ENCODE measurements at places on chromosomes 16 and 17. TPM values are rescaled to one million over a fixed set of nuclear protein-coding genes. Genes with fewer than 3 reads are reported as not detected.

The PTGES3L gene
- polyA plus RNA-seq, result 3.2 TPM

The KRT28 gene
- not detected for polyA plus RNA-seq

The ARL4D gene
- polyA plus RNA-seq, result 10.9 TPM

The FA2H gene
- 2.9 TPM for polyA plus RNA-seq

The ABHD15 gene
- 7.6 TPM for polyA plus RNA-seq

DNA sequence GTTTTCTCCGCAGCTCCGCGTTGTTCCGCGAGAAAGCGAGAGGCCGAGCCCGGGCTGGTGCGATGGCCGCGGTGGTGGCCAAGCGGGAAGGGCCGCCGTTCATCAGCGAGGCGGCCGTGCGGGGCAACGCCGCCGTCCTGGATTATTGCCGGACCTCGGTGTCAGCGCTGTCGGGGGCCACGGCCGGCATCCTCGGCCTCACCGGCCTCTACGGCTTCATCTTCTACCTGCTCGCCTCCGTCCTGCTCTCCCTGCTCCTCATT lies 404 bp downstream of the EMC6 start:
- DNase-seq, result no peak

DNA sequence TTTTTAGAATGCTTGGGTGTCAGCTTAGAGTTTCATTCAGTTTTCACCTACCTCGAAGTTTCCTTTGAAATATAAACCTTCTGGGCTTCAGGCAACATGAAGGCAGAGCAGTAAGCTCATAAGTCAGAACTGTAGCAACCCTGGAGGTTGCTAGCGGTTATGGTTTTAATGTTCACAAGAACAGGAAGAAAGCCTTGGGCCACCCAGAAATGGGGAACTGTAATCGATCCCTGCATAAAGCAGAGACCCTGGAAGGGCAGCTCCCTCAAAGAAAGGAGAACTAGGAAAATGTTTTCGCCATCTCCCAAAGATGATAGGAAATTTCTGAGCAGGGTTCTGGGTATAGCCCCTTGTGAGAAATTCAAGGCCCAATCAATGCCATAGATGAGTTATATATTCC lies 47.8 kb upstream of the RASL10B start:
- no peak for DNase-seq

DNA sequence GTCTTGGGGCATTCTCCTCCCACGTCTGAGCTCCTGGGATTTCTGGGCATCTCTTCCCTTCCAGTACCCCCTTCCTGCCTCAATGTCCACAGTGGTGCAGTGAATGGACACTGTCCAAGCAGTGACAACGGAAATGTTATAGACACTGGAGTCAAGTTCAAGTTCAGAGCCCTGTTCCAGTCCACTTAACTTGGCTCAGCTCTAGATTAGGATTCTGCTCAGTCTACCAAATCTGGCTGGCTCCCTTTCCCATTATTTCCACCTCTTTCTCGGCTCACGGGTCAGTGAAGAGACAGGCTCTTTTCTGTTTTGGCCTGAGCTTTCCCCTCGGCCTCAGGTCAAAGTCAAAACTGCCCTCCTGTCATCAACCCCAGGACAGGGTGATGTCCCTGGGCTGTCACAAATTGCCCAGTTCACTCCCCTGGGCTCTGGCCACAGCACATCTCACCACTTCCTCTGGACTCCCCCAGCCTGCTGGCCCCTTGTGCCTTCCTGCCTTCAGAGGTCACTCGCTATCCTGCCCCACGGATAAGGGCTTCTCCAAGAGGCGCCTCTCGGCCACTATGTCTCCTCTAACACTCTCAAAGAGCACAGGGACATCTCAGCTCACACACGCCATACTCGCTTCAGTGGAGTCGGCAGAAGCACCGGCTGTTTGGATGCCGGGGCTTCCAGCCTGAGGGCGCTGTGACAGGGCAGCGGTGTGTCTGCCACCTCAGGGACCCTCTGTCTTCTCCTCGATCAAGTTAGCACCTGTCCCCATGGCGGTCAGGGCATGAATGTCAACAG lies 17.7 kb upstream of the MRPL38 start:
- DNase-seq, result no peak

GRCh38 chr17:45907750-45908395 lies 13.5 kb downstream of the MAPT start:
- DNase-seq, result no peak

- no peak for DNase-seq
Measured at GRCh38 chr16:11784038-11784369, 13.1 kb downstream of the ZC3H7A start.

GRCh38 chr16:12587646-12588277 lies 215.9 kb downstream of the CPPED1 start:
- no peak for DNase-seq

DNA sequence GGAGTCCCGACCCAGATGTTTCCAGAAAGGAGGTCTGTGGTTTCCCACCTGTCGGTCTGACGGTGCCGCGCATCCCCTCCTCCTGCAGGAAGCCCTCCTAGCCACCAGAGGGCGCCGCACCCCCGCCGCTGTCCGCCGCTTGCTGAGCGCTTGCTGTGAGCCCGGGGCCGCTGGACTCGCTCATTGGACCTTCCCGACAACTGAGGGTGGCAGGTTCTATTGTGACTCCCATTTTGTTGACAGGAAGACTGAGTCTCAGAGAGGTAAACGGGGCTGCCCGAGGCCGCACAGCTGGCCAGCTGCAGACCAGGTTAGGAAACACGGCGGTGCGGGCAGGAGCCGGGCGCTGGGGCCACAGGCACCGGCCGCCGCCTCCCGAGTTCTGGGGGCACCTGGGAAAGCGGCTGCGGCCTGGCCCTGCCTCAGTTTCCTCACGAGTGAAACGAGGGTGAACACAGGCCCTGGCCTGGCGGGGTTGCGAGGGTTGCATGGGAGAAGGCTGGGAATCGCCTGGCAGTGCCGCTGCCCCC lies 191.1 kb upstream of the CIBAR2 start:
- no peak for DNase-seq

DNA sequence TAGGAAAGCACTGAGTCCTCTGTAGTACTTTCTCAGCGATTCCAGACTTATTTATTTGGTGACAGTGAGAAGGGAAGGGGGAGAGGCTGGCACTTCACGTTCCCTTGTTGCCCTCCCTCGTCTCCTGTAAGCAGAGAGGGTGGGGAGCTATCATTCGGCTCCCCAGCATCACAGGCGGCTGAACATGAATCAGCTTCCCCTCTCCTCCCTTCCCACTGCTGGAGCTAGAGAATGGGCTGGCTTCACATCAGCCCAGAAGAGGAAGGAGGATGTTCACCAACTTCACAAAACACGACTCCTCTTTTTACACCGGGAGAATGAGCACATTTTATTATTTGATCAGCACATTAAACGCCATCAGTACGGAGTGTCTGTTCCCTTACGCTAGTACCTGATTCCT lies 6.7 kb upstream of the CMIP start:
- no peak for DNase-seq

- no peak for DNase-seq
Measured at GRCh38 chr16:12646490-12647274, 157.0 kb downstream of the CPPED1 start.

GRCh38 chr17:8835631-8836364 lies 31.7 kb downstream of the PIK3R6 start:
- no peak for DNase-seq

- DNase-seq, result no peak
Measured at GRCh38 chr17:40326014-40326831, 17.2 kb downstream of the RARA start.

GRCh38 chr16:55495616-55496289 lies 13.1 kb upstream of the LPCAT2 start:
- no peak for DNase-seq

Measured in renal cortex interstitium (tissue), 15 donors.